Urinary bladder (tissue), 4 donors: ENCODE measurements at places on chromosomes 1 and 21.

GRCh38 chr1:12376236-12377045 is 146.6 kb downstream of the VPS13D start:
- no peak for DNase-seq

GRCh38 chr1:179202161-179202560 is 27.3 kb downstream of the ABL2 start:
- no peak for DNase-seq

DNA sequence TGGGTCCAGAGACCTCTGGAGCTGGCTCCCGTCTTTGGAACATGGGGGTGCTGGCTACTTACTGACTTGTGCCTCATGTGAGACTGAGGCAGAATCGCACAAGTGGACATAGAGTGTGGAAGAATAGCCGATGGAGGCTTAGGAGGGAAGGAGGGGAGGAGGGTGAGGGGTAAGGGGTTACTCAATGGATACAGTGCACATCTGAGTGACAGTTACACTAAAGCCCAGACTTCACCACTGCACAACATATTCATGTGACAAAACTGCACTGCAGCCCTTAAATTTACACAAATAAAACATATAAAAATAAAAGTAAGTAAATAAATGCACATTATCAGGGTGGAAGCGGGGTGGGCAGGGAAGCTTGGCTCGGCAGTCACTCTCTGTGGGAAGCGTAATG is 197.7 kb upstream of the RAB4A start:
- DNase-seq = no peak

DNA sequence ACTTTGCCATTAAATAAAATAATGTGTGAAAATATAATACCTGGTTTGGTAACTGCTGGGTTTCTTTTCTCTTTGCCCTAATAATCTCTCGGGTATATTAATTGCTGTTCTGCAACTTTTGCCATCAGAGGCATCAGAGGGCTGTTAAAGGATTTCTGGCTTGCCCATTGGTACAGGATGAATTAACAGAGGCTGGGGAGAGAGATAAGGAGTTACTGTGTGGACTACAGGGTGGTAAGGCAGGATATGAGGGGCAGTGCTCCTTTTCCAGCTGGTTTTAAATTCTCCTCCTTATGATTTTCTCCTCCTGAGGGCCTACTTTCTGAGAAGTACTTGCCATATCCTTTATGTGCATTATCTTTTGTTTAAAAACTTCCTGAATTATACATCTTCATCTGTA is 48.3 kb downstream of the FGGY start:
- no peak for DNase-seq

DNA sequence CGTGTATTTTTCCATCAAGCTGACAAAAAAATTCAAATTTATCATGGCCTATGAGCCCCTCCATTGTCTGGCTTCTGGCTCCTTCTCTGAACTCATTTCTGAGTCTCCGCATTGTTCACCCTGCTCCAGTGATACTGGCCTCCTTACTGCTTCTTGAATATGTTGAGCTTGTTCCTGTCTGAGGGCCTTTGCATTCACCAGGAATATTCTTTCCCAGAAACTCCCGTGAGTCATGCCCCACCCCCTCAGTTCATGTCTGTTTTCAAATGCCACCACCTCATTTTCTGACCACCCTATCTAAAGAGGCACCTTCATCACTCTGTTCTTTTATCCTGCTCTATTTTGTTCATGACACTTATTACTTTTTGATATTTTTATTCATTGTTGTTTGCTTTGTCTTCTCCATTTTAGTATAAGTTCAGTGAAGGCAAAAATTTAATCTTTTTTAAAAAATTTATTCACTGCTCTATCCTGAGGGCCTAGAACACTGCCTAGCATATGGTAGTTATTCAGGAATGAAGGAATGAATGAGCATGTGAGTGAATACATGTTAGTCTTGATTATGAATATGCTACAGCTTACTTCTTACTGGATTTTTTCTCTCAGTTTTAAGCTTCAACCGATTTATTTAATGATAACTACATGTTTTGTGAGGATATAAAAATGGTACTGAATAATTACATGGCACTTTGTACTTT is 140.4 kb upstream of the C1orf105 start:
- no peak for DNase-seq

- DNase-seq = no peak
Measured at GRCh38 chr1:223525546-223525945, 132.3 kb downstream of the CCDC185 start.

DNA sequence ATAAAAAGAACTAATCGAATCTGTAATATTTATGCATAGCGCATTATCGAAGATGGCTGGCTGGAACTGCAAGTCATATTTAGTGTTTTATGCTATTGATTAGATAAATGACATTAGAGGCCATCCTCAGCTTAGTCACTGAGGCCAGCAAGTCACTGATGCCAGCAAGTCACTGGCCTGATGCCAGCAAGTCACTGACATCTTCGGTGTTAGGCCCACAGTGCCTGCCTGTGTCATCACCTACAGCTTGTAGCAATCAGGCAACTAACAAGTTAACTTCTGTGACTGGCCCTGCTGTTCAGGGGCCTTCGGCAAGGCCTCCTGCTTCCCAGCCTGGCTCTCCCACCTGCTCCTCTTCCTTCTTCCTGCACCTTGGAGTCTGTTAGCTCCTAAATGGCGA is 65.6 kb upstream of the SCCPDH start:
- DNase-seq = no peak

GRCh38 chr1:99943223-99943794 is 26.5 kb upstream of the SLC35A3 start:
- DNase-seq = no peak

- DNase-seq = no peak
Measured at GRCh38 chr1:18004278-18004677, 103.3 kb upstream of the IGSF21 start.

DNA sequence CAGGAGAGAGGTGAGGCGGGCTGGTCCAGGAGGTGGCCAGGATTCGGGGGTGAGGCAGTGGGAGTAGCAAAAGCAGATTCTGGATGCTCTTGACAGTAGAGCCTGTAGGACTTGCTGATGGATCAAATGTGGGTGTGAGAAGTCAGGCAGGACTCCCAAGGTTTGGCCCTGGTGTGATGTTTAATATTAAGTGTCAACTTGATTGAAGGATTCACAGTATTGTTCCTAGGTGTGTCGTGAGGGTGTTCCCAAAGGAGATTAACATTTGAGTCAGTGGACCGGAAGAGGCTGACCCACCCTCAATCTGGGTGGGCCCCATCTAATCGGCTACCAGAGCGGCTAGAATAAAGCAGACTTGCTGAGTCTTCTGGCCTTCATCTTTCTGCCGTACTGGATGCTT is 6.8 kb upstream of the RAB4A start:
- no peak for DNase-seq

GRCh38 chr21:45269861-45270260 is 17.8 kb downstream of the POFUT2 start:
- DNase-seq = no peak

DNA sequence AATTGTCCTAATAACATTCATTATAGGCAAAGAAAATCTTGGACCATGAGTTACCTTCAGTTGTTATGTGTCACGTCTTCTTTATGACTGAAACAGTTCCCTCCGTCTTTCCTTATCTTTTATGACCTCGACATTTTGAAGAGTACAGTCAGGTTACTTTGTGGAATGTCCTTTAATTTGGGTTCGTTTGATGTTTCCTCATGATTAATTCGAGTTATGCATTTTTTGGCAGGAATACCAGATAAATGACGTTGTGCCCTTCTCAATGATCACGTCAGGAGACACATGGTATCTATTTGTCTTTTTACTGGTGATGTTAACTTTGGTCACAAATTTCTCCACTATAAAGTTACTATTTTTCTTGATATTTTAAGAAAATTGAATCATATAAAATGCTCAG is 17.3 kb upstream of the KLF17 start:
- DNase-seq = no peak

- DNase-seq = no peak
Measured at GRCh38 chr1:203379825-203380224, 28.9 kb upstream of the FMOD start.

GRCh38 chr1:86487131-86487810 is 18.5 kb downstream of the CLCA1 start:
- no peak for DNase-seq

- DNase-seq = no peak
Measured at GRCh38 chr1:47785561-47786271, 211.5 kb downstream of the TRABD2B start.

DNA sequence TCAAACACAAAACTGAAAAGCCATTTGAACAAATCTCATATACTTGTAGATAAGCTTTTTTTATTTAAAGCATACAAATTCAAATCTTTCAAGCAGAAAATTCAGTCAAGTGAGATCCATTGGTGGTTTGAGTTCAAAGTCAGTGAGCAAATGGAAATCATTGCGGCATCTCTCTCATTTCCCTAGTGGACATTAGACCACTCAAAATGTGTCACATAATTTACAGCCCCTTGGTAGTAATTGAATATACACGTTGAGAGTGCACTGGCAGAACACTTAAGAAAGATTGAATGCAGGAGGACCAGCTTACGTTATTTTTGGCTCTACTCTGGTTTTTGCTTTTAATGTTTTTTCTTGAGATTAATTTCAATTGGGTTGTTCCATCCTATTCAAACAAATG is 633.7 kb downstream of the USP25 start:
- no peak for DNase-seq

GRCh38 chr1:233791721-233792120 is 112.8 kb upstream of the SLC35F3 start:
- DNase-seq = no peak

DNA sequence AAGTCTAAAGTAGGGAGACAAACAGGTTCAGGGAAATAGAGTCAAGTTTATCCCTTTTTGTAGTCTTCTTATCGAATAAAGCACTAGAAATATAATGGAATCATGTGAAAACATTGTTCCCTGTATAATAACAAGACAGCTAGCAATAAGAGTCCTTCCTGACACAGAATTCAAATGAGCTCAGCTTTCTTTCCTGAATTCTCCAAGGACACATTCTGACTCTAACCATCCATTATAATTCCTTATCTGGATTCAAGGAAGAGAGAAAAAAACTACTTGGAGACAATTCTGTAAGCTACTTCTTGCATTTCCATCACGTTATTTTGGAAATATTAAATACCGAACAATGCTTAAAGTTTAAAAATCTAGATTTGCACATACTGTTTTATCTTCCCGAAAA is 58.8 kb downstream of the ANKRD13C start:
- DNase-seq = no peak

- DNase-seq = no peak
Measured at GRCh38 chr1:98030976-98031375, 110.1 kb upstream of the DPYD start.

DNA sequence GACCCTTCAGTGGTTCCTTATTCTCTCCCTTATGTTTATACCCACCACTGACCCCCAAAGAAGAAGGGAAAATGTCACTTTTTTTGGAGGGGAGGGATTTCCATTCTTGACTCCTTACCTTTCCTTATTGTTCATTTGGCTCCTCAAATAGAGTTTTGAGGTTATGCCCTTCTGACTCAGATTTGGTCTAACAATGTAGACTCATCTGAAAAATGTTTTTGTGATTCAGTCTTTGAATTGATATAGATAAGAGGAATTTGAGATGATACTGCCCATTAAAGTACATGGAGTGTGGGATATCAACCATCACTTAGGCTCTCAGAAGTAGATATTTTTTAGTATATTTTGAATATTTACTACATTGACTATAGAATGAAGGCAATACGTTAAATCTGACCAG is 16.1 kb downstream of the USP1 start:
- DNase-seq = no peak

DNA sequence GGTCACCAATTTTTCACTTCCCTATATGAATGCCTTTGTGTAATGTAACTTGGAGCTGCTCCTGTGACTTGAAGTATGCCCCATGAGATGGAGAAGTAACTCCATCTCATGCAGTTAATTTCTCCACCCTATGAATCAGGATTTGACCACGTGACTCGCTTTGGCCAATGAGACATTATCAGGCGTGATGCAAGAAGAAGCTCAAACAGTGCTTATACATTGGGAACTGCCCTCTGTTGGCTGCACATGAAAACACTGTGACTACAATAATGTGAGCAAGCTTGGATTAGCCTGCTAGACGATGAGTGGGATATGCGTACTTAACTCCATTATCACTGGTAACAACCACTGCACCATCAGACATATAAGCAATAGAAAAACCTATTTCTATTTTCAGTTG is 684.4 kb downstream of the PLA2G4A start:
- DNase-seq = no peak

GRCh38 chr1:8560611-8561544 is 243.0 kb downstream of the SLC45A1 start:
- DNase-seq = no peak

DNA sequence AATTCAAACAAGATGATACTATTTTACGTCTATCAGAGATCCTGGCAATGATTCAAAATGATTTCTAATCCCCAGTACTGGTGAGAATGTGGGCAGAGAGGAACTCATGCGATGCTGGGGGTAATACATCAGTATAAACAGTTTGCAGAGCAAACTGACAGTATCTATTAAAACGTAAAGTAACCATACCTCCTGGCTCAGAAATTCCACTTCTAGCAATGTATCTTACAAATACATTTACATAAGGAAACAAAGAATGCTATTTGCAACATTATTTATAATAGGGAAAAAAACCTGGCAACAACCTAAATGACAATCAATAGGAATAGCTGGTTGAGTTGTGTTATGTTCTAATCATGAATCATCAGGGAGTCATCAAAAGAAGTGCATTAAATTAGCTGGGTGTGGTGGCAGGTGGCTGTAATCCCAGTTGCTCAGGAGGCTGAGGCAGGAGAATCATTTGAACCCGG is 15.9 kb downstream of the RCAN1 start:
- DNase-seq = no peak

DNA sequence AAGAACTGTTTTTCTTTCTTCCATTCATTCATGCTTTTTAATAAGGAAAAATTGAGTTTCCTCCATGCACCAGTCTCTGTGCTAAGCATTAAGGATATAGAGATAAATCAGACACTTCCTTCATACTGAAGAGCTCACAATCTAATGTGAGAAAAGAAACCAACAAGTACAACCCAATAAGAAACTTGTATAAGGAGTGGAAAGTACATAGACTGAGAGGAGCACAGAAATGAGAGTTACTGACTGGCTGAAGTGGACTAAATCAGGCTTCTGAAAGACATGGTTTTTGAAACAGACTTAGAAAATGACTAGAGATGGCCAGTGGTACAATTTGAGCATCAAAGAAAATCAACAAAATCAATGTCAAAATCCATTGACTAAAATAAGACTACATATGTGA is 524.4 kb downstream of the PLPP3 start:
- no peak for DNase-seq

GRCh38 chr1:53336146-53336545 is 8.3 kb upstream of the LRP8 start:
- no peak for DNase-seq

DNA sequence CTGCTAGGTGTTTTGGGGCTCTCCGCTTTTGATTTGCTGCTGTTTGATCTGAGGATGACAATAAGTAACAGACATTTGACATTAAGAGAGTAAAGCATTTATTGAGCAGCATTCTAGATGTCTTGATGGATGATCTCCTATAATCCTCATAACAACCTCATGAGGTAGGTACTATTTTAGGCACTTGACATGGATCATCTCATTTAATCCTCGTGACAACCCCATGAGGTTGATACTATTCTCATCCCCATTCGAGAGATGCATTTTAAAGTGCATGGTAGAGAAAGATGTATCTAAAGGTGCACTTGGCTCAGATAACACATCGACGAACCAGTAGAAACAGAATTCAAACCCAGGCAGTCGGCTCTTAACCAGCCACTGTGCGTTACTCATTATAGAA is 26.6 kb downstream of the TCEA3 start:
- no peak for DNase-seq

GRCh38 chr1:1116701-1117468 is 996 bp upstream of the C1orf159 start:
- no peak for DNase-seq
